ENCODE measurements at places on chromosomes 5 and 9.

GRCh38 chr5:92364986-92365550, 982.0 kb upstream of the ARRDC3 start:
- peak; percentile 47 for DNase-seq

GRCh38 chr5:57445705-57446037, 36.9 kb downstream of the ACTBL2 start:
- DNase-seq: no peak

DNA sequence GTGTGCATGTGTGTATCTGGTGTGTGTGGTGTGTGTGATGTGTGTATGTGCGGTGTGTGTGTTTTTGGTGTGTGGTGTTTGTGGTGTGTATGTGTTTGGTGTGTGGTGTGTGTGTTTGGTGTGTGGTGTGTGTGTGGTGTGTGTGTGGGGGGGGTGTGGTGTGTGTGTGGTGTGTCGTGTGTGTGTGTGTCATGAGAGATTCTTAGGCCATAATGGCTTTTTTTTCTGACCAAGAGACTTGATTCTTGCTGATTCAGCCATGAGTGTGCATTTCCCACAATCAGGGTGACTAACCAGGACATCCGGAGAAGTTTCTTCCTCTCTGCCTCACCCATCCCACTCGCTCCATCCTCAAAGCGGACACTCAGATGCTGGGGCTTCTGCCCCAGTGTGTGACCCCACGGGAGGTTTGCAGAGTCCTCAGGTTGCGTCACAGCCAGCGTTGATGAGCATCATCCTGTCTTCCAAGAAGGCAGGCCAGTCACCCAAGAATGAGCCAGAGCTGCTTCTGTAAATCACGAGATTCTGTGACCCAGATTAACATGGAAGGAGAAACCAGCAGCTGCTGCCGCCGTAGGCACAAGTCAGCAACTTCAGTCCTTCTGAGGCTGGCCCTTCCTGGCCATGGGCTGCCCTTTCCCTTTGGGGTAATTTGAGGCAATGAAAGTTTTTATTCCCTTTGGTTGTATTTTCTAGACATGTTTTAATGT, 12.5 kb upstream of the CTSL start:
- peak; percentile 96 for DNase-seq

DNA sequence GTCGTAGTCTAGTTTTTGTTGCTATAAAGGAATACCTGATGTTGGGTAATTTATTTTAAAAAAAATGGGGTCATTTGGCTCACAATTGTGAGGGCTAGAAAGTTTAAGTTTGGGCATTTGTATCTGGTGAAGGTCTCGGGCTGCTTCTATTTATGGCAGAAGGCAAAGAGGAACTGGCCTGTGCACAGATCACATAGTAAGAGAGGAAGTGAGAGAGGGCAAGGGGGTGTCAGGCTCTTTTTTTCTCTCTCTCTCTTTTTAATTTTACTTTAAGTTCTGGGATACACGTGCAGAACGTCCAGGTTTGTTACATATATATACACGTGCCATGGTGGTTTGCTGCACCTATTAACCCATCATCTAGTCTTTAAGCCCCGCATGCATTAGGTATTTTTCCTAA, 453.3 kb downstream of the DIRAS2 start:
- no peak for DNase-seq

DNA sequence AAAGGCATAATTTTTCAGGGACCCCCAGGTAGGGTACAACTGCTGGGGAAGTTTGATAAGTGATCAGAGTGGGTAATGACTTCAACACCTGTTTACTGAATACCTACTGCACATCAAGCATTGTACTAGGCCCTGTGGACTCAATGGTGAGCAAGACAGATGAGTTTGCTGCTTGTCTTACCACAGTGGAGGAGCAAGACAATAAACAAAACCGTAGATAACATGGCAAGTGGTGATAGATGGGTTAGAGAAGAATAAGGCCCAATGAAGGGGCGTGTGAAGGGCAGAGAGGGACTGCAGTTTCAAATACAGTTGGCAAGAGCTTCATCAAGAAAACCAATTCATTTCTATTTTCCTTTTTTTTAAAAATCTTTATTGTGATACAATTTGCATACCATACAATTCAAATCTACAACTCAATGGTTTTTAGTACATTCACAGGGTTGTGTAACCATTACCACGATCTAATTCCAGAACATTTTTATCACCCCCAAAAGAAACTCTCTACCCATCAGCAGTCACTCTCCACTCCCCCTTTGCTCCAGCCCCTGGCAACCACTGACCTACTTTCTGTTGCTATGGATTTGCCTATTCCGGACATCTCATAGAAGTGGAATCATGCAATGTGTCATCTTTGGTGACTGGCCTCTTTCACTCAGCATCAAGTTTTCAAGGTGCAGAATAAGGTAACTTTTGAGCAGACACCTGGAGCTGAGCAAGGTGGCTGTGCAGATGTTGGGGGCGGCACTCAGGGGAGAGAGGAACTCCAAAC, 31.9 kb upstream of the HAND1 start:
- DNase-seq: no peak

GRCh38 chr5:67588389-67588788, 391.8 kb upstream of the CD180 start:
- peak; percentile 5 for DNase-seq

GRCh38 chr5:9056046-9056445, 489.8 kb downstream of the SEMA5A start:
- no peak for DNase-seq

DNA sequence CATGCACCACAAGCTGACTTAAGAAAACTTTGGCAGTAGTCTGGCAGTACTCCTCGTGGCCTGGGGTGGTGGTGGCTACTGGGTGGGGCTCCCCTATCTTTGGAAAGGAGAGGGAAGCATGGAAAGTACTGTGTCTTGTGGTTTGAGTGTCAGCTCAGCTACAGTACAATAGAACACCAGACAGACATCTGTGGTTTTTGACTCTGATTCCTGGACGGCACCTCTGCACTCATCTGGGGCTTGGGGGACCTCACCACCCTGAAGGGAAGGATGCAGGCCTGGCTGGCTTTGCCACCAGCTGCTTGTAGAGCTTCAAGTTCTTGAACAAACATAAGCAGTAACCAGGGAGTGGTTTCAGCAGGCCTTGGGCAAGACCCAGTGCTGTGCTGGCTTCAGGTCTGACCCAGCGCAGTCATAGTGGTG, 40.6 kb downstream of the TNFSF8 start:
- no peak for DNase-seq

DNA sequence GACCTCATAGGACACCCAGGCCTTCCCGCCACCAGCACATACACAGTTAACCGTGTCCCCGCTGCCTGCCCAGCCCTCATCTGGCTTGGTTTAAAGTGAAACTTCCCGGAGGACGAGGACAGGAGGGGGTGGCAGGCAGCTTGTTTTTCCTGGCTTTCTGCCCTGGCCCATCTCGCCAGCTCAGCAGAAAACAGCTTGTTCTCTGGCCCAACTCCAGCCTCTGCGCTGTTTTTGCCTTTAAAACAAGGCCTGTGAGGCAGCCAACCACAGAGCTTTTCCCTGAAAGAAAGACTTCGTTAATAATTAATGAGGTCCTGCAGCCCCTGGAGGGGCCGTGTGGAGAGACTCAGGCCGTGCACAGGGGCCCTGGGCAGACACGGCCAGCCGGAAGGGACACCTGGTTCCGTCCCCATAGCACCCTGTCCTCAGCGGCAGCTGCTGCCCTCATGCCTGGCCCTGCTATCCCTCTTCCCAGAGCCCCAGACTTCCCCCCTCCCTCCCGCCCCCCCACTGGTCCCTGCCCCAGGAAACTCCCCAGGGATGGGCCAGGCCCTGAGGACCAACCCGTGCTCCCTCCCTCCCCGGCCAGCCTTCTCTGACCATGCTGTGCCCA, 108.7 kb downstream of the RXRA start:
- peak; percentile 98 for DNase-seq

- DNase-seq: peak; percentile 18
Observed at GRCh38 chr5:219460-219863, 1.3 kb downstream of the SDHA start.

DNA sequence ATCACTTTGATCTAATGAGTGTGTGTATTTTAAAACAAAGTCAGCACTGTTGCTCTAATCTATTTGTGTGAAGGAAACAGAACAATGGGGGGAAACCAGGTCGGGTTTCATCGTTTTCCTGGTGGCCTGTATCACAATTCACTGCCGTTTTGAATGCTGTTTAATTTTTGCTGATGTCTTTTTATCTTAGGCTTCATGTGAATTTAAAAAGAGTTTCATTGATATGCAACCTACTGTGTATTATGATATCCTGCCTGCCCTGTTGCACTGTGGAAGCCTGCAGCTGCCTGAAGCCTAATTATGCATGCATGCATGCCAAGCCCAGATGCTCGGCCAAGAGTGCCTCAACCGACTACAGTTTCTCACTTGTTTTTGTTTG, 307.5 kb downstream of the ZNF608 start:
- DNase-seq: no peak

DNA sequence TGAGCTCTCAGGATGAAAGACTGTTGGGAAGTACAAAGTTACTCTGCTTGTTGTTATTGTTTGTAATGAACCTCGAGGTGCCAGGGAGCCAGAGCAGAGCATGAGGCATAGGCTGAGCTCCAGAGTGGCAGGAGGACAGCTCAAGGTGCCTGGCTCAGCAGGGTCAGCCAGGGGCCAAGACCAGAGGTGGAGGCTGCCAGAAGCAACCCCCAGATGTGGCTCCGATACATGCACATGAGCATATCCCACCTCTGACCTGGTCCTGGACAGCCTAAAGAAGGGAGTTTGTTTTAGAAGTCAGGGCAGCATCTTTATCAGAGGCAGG, 105.6 kb downstream of the PSD2 start:
- DNase-seq: no peak

DNA sequence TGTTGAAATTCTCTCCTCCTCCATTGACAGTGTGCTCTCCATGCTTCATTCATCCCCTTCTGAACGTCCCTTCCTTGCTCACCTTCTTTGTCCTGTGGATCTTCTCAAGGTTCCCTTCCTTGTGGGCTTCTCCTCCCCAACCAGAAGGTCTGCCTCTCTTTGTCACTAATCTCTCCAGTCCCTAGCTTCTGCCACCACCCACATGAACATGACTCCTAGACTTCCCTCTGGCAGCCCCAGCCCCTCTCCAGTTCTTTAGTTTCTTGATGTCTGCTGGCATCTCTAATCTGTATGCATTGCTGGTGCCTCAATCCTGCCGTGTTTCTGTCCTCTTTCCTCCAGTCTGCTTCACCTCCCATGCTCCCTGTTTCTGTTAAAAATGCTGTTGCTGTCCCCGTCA, 79.3 kb downstream of the ARHGAP26 start:
- no peak for DNase-seq

DNA sequence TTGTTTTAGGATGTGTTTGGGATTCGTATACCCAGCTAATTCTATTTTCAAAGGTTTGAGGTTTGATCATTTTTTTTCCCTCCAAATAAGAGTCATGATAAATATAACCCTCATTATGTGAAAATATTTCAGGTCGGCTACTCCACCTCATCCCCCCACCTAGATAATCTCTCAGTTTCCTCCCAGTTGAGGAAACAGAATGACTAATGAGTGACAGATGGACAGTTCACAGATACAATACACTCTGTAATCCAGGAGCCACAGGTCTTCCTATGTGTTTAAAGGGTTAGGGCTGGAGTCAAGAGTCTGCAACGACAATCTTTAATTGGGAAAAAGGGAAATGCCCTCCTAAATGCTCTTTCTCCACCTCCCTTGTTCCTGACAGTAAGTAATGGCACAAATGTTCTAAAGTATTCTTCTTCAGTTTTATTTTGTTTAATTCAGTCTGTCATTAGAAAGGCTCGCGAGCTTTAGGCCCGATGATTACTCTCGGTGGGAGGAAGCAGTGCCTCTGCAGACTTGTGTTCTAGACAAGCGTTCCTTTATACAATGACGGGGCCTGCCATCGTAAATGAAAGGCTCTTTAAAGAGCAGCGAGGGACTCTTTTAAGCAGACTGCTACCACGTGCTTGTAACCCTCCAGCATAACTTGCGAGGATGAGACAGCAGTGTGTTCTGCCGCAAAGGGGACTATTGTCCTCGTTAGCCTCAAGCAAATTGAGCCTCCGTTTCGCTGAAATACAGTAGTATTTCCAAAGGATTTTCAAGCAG, 69.0 kb downstream of the MEF2C start:
- no peak for DNase-seq

GRCh38 chr9:111902391-111903139, 6.0 kb downstream of the UGCG start:
- no peak for DNase-seq

DNA sequence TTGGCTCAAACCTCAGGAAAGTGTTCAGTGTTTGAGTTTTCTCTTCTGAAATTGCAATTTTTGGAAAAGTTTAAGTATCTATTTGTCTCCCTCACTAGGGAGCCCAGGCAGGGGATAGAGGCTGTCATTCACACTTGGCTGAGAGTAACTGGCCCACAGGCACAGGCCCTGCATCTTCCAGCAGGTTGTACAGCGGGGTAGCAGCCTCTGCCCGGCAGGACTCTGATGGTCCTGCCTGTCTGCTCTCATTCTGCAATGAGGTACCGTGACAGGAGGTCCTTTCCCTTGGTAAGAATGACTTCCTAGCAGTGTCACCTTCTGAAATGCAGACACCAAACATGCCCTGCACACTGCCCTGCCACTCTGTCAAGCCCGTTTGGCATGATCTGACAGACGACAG, 282.8 kb upstream of the DAP start:
- no peak for DNase-seq

DNA sequence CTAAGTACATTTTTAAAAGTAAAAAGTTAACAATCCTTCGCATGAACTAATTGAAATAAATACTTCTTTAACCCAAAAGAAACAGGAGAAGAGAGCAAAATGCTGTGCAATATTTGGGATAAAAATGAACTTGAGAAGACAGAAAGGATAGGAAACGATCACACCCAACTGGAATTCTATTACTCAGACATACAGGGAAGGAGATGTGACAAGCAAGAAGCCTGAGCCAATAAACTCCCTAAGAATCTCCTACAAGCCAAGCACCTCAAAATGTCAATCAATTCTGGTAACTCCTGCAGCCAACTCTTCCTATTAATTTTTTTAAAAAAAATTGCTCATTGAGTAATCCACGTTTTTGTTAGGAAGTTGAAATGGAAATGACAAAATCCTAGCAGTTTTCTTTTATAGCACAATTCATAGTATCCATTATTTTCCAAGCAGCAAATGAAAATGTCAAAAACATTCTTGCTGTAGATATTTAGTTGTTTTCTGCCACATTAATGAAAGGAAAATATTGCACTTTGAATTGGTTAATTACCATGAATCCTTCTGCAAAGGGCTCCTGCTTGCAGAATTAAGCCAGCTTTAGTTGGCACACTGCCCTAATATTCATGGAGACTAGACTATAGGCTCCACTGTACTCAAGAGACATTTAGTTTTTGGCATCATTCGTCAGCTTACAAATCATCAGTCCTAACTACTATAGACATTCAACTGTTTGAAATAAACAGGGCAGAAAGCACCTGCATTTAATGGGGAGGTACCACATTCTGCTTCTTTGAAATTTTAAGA, 89.0 kb downstream of the RFX3 start:
- peak; percentile 45 for DNase-seq

DNA sequence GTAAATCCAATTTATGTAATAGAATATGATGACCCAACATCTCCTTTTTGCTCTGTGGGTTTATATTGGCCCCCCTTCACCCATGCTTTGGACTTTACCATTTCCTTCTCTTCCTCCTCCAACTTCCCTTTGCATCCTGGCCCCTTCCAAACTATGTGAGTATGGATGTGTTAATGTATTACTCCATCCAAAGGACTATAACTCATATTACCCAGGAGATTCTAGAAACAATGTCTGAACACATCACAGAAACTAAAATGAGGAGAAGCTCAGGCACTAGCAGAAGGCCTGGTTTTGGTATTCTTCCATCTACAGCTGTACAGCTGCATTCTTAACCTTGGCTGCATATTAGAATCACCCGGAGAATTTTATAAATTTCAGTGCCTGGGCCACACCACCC, 110.7 kb downstream of the PDE4D start:
- no peak for DNase-seq

- no peak for DNase-seq
Observed at GRCh38 chr5:66737096-66737495, 140.9 kb downstream of the MAST4 start.
